ENCODE measurements at places on chromosomes 2 and 18.

- DNase-seq, result no peak
These were observed 5.3 kb upstream of the RPL37A start for GRCh38 chr2:216493334-216493685.

DNA sequence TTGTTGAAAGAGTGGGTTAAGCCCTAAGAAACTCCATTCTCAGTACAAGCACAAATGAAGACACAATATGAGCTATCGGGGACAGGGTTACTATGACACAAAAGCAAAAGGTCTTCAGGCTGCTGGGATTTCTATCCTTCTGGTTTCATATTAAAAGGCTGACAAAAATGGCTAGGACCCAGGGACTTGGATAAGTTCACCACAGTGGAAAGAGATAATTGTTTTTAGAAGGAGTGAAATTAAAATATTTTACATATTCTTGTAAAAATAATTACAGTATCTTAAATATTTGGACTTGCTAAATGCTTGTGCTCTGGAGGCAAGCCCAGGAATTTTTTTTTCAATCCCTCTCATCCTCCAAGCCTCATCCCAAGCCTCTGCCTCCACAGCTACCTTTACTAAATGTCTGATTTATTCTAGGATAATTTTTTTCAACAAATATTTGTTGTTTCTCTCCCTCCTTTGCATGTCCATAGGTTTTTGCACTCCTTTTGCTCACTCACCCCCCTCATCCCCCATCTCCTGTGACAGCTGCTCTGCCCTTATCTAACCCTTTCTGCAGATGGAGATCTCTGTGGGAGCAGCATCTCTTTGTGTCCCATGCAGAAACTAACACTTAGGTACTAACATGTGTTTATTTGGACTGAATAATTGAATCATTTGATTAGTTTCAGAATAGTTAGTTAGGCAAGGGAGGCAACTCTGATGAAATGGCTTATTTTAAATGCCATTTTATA lies 47.8 kb upstream of the NABP1 start:
- no peak for DNase-seq

DNA sequence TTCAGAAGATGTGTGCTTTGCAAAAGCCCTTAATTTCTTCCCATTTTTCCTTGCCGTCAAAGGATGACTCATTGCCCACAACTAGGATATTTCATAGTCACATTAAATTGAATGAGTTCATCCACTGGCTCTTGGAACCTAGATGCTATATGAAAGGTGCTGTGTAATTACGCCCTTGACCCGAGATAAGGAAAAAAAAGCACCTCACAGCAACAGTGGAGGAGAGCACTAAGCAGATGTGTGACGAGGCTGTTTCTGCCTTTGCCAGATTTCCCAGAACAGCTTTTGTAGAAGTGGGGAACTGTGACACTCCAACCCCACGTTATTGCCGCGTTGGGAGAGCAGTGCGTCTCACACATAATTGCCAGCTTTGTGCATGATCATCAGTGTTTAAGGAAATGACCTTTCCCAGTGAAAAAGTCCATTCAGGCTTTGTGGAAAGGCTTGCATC lies 33.3 kb upstream of the TMEM87B start:
- DNase-seq, result peak; percentile 66

DNA sequence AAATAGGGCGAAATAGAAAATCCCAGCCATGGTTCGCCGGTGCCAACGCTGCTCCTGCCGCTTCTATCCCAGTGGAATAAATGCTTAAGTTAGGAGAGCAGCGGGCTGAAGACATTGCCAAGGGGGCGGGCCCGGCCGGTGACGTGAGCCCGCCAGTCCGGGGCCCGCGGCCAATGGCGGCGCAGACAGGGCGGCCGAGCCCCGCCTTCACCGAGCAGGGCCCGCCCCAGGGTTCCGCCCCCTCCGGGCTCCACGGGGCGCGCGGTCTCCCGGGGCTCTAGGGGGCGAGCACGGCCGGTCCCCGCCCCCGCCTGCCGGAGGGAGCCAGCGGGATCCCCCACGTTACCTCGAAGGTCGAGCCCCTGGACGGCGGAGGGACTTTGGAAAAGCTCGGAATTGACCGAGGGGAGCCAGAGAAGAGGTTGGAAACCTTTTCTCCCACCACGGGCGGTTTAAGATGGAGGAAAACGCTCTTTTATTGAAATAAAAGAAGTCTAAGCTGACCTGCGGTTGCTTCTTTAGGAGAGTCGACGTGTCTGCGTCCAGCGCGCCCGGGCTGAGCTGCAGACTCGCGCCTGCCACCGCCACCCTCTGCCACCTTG lies at the start of gene EPHA4:
TSS of gene EPHA4 (minus strand) at position 86 of the 602 bp plus-strand sequence. CDS start at position 30, 56 bp downstream.
- peak; percentile 77 for DNase-seq

DNA sequence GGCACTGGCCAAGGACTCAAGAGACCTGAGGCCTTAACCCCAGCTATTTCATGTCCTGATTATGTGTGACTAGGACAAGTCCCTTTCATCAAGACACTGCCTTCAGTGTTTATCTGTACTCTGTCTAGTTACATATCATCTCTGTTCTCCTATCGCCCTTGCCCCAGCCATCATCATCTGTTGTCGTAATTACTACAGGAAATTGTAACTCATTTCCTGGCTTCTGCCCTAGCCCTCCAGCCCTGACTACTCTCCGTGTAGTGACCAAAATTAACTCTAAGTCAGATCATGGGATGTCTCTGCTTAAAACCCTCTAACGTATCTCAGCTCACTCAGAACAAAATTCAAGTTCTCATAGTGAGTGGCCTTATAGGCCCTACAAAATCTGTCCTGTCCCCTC lies 49.3 kb upstream of the LAPTM4A start:
- DNase-seq, result no peak

DNA sequence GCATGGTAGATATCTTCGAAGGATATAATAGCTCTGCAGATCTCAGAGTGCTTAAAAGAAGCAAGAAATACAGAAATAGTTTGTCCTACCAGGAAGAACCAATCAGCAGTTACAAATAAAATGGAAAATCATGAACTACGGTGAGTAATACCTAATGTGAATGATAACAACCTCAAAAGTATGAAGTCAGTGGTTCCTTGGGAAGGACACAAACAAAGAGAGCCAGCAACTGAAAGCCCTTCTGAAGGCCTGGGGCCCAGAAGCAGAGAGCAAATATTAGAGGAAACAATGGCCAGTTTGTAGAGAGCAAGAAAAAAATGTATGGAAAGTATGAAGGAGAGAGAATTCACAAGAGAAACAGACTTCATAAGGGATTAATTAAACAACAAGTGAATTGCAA lies 226.8 kb upstream of the CHST9 start:
- DNase-seq, result no peak
